ENCODE measurements at places on chromosomes 2 and 18.
A peak's percentile ranks its signal among the peaks of the same experiment; 100 is the strongest.

DNA sequence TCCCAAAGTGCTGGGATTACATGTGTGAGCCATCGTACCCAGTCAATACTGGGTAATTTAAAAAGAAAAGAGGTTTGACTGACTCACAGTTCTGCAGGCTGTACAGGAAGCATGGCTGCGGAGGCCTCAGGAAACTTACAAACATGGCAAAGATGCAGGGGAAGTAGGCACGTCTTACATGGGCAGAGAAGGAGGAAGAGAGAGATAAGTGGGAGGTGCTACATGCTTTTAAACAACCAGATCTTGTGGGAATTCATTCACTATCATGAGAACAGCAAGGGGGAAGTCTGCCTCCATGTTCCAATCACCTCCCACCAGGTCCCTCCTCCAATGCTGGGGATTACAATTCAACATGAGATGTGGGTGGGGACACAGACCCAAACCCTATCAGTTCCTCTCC lies 192.5 kb downstream of the ATAD2B start:
- no peak for DNase-seq

GRCh38 chr2:47917276-47917961 lies 11.1 kb upstream of the FBXO11 start:
- no peak for DNase-seq

DNA sequence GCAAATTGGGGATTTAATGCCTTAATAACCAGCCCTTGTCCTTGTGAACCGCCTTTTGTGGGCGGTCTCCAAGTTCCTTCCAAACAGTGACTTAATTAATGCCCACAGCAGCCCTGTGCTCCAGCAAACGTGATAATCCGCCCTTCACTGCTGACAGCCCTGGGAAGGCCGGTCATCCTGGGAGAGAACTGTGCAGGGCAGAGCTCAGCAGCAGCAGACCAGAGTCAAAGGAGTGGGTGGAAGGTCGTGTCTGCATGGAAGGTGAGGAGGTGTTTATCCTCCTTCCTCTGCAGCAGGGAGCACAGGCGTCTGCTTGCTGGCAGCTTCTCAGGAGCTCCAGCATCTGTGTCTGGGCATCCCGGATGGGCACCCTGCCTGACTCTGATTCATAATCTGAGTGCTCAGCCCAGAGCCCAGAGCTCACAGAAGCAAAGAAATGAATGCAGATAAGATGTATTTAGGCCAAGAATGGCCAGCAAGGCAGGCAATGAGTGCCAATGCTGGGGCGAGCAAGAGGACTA lies 270.0 kb upstream of the PXDN start:
- DNase-seq = no peak

- DNase-seq = no peak
Measured at GRCh38 chr18:67133669-67134068, 382.9 kb downstream of the DSEL start.

DNA sequence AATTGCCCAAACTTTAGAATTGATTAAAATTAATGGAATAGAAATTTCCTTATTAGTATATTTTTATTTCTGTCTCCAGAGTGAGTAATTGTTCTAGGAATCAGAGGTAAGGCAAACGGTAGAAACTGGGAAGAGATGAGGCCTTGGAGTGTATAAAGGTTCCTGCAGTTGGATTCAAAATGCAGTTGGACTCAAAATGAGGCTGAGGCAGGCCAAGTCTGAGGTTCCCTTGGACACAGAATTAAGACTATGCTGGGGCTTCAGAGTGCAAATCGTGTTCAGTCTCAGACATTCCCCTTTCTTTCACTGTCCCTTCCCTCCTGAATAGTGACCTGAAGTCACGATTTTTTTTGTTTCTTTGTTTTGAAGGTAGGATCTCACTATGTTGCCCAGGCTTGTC lies 746.9 kb upstream of the NRXN1 start:
- no peak for DNase-seq

GRCh38 chr2:152571048-152571766 lies 146.1 kb downstream of the PRPF40A start:
- no peak for DNase-seq

- no peak for DNase-seq
Measured at GRCh38 chr18:650428-650858, 7.0 kb upstream of the TYMS start.

DNA sequence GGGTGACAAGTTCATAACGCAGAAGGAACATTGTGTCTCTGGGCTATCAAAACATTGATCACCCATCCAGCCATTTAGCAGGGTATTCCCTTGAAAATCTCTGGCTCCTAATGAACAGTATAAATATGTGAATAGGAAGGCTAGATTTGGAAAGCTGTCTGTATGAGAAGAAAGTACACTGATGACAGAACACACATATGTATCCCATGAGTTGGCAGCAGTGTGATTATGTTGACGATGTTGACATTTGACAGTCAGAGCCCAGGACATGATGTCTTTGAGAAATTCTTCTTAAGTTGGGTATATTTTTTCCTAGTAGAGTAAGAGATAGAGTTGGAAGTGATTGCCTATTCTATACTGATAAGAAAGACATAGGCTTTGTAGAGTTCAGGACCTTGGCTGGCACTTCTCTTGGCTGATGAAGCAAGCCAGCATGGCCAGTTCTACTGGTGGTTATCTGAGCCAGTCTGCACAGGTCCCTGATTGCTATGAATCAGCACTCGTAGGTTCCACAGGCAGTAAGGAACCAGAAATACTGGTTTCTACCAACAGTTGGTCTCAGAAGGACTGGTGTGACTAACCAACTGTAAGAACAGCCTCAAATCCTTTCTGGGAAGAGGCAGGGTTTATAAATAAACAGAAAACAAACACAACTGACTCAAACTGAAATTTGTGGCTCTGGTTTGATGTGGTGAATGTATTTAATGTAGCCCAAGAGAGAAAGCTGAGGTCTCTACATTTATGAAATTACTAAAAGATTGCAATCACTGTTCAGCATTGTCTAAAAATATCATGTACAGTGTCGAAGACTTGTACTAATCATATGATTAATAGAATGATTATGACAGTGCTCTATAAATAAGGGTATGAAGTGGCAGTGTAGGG lies 43.9 kb upstream of the RAPH1 start:
- DNase-seq = no peak

- peak; percentile 73 for DNase-seq
Measured at GRCh38 chr2:161238560-161239325, 69.5 kb upstream of the PSMD14 start.

DNA sequence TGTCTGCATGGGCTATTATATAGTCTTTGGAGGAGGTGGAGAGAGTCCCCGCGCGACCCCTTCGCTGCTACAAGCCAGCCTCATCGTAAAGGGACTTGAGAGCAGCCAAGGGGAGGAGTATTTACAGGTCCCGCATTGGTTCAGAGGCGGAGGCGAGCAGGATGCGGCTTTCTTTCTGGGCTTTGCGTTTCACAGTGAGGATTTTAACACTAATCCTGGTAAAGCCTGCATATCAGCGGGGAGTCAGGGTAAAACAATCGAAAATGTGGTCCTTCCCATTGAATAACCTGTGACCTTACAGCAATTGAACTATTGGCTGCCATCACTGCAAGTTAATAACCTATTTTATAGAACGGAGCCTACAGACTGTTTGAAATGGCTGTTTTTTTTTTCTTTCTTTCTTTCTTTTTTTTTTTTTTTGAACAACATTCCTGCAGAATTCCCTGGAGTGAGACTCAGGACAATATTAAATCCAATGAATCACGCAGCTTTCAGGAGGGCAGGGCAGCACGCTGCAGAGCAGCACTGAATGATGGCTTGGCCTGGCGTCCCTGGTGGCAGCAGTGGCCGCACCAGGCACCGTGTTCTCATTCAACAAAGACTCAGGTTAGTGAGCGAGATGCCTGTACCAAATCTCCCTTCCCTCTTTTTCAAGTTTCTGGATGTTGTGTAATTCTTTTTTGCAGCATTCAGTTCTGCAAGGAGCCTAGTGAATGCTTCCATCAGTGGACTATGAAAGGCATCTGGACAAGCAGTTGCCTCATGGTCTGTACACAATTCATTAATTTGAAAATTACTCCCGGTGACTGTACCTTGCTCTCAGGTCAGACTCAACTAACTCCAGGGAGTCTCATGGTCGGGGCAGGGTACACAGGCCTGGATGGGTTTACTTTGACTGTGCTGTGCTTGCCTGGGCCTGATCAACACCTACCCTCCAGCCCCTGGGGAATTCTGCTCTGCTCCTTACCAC lies 19.8 kb downstream of the SMIM21 start:
- DNase-seq = no peak

DNA sequence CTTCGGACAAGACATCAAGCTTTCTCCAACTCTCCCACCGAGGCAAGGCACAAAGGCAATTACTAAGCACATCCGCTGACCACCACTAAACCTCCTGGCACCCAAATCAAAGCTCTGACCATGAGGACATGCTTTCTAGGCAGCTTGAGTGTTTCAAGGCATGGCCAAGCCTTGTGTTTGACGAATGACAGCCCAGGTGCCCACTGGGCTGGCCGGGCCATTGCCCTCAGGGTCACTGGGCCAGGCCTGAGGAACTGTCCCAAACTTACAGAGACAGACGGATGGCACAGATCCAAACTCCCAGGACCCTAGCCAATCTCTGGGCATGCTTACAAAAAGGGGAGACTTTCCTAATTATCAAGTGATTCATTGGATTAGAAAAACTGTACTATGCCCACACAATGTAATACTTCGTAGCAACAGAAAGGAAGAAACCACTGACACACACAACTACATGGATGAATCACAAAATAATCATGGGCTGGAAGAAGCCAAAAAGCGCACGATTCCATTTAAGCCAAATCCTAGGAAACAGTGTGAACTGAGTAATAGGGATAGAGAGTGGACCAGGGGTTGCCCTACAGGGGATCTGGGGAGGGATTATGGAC lies 20.2 kb downstream of the CRACDL start:
- no peak for DNase-seq

- no peak for DNase-seq
Measured at GRCh38 chr18:58997811-58998337, 133.2 kb downstream of the ZNF532 start.

DNA sequence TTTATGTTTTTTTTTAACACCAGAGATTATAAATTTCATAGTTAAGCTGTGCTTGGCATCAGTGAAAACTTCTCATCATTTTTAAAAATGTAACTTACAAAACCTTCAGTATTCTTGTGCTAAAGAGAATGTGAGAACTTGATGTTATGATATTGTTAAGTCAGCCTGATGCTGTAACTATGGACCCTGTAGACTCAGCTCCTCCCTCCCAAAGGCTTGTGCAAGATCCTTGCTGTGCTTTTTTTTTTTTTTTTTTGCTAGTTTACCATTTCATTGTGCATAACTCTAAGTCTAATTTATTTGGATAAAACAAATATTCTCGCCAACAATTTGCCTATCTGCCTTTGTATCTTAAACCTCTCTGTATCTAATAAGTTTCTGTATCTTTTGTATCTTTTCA lies 12.9 kb upstream of the TFPI start:
- DNase-seq = no peak

DNA sequence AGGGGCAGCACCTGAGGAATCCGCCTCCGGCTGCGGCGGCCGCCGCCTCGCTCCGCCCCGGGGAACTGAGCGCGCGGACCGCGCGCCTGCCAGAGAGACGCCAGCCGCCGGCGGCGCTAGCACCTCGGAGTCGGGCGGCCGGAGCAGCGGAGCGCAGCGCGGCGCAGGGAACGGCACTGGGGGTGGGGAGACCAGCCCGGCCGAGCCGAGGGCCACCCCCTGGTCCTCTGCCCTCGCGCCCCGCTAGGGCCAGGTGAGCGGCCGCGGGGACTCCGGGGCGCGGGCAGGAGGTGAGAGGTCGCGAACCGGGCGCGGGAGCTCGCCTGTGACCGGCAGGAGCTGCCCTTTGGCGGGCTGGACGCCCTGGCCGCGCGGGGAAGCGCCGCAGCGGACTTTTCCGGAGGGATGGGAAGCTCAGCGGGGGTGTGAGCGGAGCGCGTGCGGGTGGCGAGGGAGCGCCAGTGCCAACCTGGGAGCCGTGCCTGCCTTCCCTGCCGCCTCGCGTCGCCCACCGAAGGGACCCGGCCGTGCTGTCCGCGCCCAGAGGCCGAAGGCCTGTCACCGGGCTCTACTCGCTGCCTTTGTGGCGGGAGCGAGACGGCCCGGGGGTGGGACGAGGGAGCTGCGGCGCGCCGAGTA lies at the start of gene GREB1L:
TSS of gene GREB1L (plus strand) at position 92 of the 639 bp plus-strand sequence. CDS start 141,287 bp downstream, outside the sequence.
- no peak for DNase-seq

DNA sequence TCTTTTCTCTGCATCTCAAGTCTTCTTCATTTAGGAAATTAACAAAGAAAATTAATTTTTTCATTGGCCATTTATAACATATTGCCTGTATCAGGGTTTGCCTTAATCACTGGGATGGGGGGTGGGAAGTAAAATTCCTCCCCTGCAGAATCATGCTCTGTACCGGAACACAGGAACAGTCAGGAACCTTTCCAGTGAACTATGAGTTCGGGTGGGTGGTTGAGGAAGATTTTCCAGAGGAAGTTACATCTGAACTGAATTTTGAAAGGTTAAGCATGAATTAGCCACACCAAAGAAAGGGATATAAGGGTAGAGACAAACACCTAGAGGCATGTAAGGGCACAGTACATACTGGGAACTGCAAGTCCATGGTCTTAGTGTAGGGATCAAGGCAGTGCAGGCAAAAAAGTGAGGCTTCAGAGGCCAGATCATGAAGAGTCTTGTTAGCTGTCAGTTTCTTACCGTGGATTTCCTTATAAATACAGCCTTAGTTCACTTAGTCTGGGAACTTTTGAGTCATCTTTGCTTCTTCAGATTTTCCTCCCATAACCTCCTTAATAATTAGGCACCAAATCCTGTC lies 55.6 kb downstream of the FAM117B start:
- DNase-seq = no peak

DNA sequence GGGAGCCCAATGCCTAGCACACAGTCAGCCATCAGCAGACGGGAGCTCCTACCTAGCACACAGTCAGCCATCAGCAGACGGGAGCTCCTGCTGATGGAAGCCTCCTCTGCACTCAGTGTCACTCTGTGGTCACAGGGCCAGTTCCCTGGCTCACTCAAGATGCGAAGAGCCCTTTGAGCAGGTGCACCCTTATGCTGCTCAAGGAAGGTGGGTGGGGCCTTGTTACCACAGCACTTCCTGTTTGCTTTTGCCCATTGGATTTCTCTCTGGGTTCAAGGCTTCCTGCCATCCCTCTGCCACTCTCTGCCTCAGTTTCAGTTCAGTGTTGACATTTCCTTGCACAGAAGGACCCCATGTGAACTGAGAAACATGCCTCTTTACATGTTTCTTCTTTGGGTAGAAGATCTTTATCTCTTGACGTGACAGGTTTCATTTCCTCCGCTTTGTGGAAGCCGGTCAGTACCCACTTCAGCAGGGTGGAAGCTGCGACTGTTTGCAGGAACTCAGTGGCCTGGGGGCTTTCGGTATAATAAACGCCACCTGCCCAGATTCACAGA lies 11.6 kb downstream of the TRIB2 start:
- peak; percentile 45 for DNase-seq

DNA sequence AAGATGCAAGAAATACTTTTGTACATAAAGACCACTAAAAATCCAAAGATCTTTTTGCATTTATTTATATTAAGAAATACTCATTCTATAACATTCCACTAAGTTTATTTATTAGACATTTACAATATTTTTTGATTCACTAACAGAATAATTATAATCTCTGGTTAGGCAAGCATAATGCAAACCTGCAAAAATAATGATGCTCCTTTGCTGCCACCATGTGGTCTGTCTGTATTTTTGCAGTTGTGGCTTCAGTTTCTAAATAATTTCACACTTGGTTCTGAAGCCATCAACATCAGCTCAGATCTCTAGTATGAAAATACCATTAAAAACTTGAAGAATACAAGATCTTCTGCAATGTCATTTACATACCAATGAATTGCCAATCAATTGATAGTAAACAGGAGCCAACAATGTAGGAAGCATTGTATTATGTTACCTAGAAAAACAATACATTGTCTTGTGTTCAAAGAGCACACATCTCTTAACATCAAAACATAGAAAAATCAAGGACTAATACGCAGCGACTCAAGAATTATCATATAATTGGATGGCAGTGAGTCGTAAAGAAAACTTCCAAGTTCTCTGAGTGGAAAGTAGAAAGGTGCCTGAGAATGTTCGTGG lies 28.8 kb upstream of the WDR75 start:
- no peak for DNase-seq

Data from activated T-cell treated with anti-CD3 and anti-CD28 coated beads, Interleukin-2, amount 50 U/mL, for 1 hour (primary cell).